ENCODE measurements at places on chromosomes 2 and 18. TPM values are rescaled to one million over a fixed set of nuclear protein-coding genes. Genes with fewer than 3 reads are reported as not detected.

OTOF gene
- 0.16 TPM for total RNA-seq

GRCh38 chr2:134457765-134458472 is 204.0 kb downstream of the MGAT5 start:
- no peak for DNase-seq

- no peak for DNase-seq
These were observed 53.8 kb downstream of the MYO1B start for GRCh38 chr2:191299010-191299409.

GRCh38 chr2:177635696-177636095 is 243.1 kb downstream of the AGPS start:
- no peak for DNase-seq

DNA sequence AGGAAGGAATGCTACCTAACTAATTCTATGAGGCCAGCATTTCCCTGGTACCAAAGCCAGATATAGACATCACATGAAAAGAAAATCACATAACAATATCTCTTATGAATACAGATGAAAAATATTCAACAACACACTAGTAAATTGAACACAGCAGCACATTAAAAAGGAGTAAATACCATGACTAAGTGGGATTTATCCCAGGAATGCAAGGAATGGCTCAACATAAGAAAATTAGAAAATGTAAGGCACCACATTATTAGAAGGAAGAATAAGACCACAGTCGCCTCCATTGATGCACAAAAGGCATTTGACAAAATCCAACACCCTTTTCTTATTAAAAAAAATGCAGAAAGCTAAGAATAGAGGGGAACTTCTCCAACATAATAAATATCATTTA is 133.9 kb downstream of the TTC32 start:
- DNase-seq: no peak
